ENCODE measurements at places on chromosomes 4 and X.
A peak's percentile ranks its signal among the peaks of the same experiment; 100 is the strongest.

DNA sequence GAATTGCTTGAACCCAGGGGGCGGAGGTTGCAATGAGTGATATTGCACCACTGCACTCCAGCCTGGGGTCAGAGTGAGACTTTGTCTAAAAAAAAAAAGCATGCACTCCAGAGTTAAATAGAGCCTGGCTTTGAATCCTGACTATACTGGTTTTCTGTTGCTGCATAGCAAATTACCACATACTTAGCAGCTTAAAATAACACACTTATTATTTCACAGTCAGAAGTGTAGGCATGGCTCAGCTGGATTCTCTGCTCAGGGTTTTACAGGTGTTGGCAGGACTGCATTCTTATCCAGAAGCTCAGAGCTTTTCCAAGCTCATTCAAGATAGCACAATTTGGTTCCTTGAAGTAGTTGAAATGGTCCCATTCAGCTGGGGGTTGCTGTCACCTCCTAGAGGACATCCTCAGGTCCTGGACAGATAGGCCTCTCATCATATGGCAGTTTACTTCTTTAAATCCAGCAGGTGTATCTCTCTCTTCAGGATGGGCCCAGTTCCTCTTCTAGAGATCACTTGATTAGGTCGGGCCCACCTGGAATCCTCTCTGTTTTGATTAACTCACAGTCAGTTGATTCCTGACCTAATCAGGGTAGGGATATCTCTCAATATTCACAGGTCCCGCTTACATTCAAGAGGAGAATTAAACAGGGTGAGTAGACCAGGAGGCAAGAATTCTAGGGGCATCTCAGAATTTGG, 26.8 kb downstream of the DOCK11 start:
- DNase-seq, result no peak

DNA sequence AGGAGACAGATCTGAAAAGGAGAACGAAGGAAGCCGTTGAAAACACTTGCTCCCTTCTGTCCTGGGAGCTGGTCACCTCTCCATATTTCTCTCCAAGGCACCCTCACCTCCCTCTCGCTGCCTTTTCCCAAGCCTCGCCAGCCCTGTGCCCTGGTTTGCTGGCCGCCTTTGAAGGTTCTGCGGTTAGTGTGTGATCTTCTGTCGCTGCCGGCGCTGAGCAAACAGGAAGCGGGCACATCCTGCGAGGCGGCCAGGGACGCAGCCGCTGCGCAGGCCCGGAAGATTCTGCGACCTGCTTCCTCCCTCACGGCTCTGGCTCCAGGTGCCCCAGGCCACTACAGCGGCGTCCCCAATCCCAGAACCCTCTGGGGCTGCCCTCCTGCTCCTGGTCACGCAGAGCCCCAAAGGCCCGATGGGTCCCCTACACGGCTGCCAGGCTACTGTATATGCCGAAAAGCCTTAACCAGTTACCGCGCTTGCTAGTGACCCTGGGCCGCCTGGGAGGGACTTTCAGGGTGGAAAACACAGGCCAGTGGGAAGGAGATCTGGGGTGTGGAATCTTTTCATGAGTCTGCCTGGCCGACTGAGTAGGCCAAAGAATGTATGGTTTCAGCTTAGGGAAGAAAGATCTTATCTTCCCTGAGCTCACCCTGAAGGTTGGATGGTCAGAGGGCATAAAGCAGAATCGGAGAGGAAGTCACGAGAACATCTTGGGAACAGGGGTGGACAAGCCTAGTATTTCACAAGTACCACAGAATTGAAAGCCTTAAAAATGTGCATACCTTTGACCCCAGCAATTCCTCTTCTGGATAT, 2.3 kb upstream of the SASH3 start:
- DNase-seq, result peak; percentile 91

- DNase-seq, result peak; percentile 56
These were observed 25.0 kb upstream of the GJB1 start for GRCh38 chrX:71198066-71198465.

DNA sequence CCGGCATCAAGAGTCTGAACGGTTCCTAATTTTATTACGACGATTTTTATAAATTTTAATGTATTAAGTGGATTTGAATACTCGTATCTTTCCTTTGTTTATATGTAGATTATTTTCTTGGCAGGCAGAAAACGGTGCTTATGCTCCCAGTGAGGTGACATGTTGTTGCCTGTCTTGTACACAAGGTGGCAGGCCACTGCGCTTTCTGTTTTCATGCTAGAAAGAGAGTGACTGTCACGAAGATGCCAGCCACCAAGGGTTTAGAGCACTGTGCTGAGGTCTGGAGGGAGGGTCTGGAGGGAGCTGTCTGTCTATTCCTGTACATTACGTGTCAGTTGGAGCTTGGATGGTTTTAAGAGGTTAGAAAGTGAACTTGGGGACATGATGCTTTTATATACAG, 87.7 kb downstream of the SHROOM2 start:
- peak; percentile 64 for DNase-seq

DNA sequence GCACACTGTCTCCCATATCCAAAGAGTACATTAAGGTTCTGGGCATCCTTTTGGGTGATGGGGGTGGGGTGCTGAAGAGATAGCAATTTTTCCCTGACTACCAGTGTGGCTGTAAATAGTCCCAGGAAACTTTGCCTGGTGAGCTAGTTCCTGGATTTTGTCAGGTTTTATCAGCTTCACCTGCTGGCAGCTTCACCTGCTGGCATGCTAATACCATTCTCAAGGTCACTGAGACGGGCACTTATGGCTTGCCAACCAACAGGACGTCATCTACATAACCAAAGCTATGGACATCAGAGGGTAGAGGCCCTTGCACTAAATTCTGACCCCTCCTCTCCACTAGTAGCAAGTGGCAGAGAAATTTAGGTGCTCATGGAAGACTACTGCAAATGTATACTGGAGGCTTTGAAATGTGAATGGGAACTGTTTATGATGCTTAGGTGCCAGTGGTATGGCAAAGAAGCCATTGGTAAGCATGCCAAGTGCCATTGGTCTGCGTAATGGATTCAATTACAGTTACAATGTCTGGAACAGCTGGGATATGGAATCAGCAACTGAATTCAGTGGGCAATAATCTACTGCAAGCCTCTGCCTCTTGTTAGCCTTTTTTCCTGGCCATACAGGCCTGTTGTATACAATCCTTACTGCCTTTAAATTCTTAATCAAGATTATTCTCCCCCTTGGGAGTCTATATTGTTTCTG, 71.6 kb upstream of the SH3RF1 start:
- no peak for DNase-seq

- no peak for DNase-seq
These were observed 172.7 kb upstream of the TBC1D9 start for GRCh38 chr4:140928880-140929279.
